SJSA1 (cell line): ENCODE measurements at places on chromosomes 11 and 22.

DNA sequence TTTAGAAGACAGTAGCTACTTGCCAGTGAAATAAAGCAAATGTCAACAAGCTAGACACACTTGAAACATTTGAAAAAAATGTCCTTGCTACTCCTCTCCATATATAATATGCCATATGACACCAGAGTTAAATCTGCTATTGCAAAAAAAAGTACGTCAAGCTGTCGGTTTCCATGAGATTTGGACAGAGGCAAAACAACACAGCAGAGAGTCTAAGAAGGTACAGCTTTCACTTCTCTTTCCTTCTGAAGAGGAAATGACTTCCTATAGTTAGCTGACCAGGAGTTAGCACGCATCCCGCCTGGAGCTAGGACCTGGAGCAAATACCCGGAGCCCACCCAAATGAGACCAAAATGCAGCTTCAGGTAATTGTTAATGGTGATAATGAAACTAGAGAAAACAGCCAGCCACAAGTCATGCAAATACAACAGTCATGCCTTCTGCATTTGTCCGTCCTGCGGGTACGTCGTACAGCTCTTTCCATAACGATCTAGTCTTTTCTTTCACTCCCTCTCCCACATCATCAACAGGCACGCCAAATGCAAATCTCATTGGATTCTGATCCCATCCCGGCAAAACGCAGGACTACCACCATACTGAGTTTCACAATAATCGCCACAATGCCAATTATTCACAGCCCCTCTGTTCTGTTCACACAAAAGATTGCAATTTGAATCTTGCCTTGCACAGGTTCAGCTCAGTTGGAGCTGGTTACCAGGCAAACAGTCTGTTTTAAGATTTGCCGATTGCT is 395.0 kb upstream of the CCDC90B start:
- DNase-seq, result no peak

- no peak for DNase-seq
Observed at GRCh38 chr11:59179121-59179520, 7.2 kb downstream of the DTX4 start.

- DNase-seq, result peak; percentile 39
Observed at GRCh38 chr22:25627271-25627852, 62.9 kb downstream of the GRK3 start.

- no peak for DNase-seq
Observed at GRCh38 chr22:44399906-44400762, 87.4 kb upstream of the SHISAL1 start.

- DNase-seq, result no peak
Observed at GRCh38 chr11:117643606-117644300, 153.3 kb downstream of the DSCAML1 start.

DNA sequence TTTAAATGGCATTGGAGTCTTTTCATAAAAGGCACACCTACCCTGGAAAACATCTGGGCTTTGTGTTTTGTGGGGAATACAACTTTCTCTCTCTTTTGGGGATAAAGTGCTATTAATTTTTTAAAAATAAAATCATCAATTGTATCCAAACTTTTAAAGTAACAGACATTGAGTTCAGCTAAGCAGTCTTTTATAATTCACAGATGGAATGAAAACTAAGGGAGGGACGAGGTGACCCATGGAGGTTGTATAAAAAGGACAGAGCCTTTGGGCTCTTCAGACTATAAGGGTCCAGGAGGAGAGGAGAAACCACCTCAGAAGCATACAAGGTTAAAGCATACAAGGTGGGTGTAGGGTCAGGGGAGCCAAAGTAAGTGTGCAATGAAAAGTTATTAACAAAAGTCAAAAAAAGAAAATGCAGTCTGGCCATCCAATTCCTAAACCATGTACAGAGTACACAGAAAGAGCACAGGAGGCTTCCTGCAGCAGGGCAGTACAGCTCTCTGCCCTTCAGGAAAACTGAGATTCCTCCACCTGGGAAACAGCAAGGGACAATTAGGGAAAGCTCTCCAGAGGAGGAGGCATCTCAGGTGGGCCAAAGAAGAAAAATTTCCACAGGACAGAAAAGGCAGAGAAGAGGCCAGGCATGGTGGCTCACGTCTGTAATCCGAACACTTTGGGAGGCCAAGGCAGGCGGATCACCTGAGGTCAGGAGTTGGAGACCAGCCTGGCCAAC is 10.5 kb downstream of the KLHL22 start:
- DNase-seq, result no peak

GRCh38 chr11:43573233-43573632 is 107.3 kb upstream of the HSD17B12 start:
- DNase-seq, result no peak

- no peak for DNase-seq
Observed at GRCh38 chr11:13669544-13670488, 1.3 kb downstream of the FAR1 start.

DNA sequence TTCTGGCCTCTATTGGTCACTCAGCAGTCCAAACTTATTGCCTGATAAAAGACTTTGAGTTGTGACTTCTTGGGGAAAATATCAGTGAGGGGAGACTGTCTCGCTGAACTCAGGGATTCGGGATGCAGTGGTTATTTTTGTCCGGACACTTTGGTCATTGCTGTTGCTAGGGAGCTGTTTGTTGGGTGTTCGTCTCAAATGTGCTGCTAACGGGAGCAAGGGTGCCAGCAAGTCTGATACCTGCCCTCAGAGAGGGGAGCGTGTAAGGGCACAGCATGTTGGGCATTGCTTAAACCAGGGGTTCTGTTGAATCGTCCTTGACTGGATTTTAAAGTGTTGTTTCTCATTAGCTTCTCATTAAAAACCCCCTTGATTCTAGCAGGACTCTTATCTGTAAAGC is 49.2 kb upstream of the SLC25A18 start:
- DNase-seq, result no peak

- DNase-seq, result no peak
Observed at GRCh38 chr11:10410844-10411200, 44.2 kb upstream of the AMPD3 start.

GRCh38 chr11:105720096-105720495 is 110.2 kb downstream of the GRIA4 start:
- DNase-seq, result no peak

DNA sequence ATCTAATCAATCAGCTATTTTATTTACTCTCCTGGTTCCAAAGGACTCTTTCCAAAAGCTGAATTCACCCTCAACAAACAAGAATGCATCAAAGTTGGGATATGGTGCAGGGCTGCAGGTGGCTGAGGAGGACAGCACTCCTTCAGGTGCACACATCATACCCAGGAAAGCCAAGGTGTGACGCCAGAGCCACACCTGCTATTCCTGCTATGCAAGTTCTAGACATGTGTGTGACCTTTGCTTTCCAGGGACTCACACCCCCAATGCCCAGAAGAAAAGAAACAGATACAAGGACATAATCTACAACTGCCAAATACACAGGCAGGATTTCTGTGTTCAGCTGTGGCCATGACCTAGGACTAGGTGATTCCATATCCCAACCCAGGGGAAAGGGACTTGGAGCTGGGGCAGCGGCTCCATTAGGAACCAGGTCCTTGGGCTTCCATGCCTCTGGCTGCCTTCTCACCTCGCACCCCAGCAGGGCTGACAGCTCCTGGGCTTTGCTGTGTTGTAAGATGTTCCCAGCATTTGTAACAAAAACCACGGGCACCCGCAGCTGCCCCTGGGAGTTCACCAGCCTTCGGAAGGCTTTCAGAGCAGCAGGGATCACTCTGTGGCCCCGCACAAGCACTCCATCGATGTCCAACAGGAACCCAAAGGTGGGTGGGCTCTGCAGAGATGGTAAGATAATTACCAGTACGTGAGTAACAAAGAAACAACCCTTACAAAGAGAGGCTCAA is 9.8 kb downstream of the HDHD5 start:
- no peak for DNase-seq

GRCh38 chr11:31823644-31824331 is 12.7 kb upstream of the PAX6 start:
- no peak for DNase-seq

DNA sequence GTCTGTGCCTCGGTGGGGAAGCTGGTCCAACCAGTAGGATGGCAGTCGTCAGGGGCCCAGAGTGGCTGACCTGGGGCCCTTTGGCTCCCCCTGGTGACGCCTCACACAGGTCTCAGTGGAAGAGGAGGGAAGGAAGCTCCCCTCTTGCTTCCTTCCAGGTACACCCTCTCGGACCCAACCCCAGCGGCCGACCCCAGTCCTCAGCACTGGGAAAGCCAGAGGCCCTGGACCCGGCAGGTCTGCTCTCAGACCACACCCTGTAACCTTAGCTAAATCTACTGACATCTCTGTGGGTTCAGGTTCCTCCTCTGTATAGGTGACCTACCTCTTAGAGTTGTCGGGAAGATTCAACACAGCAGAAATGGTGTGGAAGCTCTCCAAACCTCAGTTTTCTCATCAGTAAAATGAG is 3.4 kb upstream of the SCUBE1 start:
- DNase-seq, result peak; percentile 62

DNA sequence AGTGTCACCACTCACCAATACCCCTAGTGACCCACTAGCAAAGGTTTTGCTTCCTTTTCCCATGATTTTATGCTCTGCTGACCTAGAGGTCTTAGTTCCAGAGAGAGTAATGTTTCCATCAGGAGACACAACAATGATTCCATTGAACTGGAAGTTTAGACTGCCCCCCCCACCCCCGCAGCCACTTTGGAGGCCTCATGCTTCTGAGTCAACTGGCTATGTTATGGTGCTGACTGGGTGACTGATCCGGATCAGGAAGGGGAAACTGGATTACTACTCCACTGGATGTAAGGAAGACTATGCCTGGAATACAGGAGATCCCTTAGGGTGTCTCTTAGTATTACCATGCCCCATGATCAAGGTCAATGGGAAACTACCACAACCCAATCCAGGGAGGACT is 633.6 kb downstream of the OPCML start:
- DNase-seq, result no peak

GRCh38 chr11:120903686-120904085 is 120.2 kb upstream of the TBCEL start:
- no peak for DNase-seq

DNA sequence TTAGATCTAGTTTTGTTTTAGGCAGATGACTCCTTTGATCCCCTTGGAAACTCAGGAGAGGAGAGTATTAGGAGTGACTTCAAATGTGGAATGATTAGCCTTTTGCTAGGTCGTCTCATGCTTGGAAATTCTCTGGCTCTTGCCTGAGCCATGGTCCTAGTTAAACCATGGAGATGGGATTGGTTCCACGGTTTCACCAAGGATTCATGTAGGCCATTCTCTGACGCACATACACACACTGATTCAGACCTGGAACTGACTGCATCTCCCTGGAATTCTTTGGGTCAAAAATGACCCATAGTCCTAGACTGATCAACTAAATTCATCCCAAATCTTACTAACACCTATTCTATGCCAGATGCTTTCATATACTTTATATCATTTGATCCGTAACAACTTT is 56.5 kb downstream of the POLD3 start:
- no peak for DNase-seq

DNA sequence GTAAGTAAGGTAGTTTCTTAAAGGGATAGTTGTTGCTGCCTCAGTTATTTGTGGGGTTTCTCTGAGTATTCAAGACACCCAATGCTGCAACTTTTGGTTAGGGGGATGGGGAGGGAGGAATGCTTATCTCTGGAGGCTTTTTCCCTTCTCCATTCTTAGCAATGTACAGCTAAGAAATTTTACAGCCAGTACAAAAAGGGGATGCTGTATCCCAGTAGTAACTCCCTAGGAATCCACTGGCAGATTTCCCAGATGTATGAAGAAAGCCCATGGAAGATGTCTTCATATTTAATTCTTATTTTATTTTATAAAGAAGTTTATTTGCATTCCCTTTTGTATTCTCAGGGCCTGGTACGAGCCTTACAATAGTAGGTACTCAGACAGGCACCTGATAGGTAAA is 154.8 kb downstream of the ENTHD1 start:
- no peak for DNase-seq

DNA sequence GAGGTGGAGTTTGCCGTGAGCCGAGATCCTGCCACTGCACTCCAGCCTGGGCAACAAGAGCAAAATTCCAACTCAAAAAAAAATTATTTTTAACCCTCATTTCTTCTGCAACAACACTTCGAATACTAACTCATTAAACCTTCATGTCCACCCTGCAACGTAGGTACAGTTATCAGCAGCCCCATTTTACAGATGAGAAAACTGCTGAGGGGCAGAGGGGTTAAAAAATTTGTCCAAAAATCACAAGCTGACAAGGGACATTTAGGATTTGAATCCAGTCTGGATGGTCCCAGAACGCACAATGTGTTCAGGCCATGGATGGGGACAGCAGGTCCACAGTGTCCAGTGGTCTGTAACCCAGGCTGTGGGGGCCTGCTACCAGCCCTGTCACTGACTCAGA is 29.0 kb downstream of the RHOD start:
- no peak for DNase-seq

DNA sequence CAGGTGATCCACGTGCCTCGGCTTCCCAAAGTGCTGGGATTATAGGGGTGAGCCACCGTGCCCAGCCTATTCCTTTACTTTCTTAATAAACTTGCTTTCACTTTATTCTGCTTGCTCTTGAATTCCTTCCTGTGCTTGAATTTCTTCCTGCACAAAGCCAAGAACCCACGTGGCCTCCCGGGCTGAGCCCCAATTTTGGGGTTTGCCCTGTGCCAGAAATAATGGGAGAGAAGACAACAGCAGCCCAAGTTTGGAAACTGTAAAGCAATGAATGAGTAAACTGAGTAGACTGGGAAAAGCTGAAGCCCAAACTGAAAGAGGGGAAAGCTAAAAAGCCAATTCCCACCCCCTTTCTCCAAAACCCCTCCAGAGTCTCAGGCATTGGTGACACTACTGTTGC is 136.4 kb downstream of the NECTIN1 start:
- no peak for DNase-seq

GRCh38 chr11:88194990-88195389 is 19.7 kb upstream of the RAB38 start:
- DNase-seq, result no peak

GRCh38 chr11:1232883-1233321 is 10.0 kb downstream of the MUC5B start:
- DNase-seq, result no peak

DNA sequence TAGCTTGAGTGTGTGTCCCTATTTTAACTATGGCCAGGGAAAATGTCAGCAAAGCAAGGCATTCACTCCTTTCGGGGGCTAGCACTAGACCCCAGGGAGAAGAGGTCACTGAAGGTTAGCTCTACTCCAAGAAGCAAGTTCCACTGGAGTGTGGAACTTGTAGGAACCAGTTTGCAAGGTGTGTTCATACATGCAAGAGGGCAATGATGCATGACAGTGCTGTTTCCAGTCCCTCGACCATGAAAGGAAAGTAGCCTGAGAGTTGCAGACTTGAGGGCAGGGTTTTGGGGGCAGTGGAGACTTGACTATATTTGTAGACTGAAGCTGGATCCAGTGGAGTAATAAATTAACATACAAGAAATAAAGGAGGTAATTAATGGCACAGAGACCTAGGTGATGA is 21.6 kb upstream of the SLC36A4 start:
- DNase-seq, result no peak
